H1 (cell line): ENCODE measurements at places on chromosomes 13 and 19. TPM values are rescaled to one million over a fixed set of nuclear protein-coding genes. Genes with fewer than 3 reads are reported as not detected.

GRCh38 chr13:43751624-43752023, 35.1 kb downstream of the ENOX1 start:
- DNase-seq = no peak

Gene XAB2
- polyA plus RNA-seq = 48.2 and 74.4 TPM in 2 replicates

DNA sequence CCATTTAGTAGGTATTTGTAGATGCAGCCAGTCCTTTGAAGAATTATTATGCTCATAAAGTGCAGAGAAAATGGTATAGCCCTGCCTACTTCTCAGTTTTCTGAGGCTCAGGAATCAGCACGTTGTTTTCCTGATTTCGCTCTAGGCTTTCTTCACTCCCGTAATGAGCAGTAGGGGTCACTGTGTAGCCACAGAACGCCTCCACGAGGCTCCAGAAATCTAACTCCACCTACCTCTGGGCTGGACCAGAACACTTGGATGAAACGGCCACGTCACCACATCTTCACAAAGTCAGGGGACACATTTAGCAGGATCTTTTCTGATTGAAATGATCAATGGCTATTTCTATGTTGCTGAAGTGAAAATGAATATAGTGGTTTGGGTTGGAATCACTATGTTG, 49.8 kb upstream of the GTF3A start:
- DNase-seq = no peak

Gene PDX1
- not detected in 2 replicates for polyA plus RNA-seq

Gene TMEM221
- polyA plus RNA-seq = 2.0 and 2.9 TPM in 2 replicates

GRCh38 chr13:74388626-74389025, 254.4 kb upstream of the KLF12 start:
- DNase-seq = no peak

DNA sequence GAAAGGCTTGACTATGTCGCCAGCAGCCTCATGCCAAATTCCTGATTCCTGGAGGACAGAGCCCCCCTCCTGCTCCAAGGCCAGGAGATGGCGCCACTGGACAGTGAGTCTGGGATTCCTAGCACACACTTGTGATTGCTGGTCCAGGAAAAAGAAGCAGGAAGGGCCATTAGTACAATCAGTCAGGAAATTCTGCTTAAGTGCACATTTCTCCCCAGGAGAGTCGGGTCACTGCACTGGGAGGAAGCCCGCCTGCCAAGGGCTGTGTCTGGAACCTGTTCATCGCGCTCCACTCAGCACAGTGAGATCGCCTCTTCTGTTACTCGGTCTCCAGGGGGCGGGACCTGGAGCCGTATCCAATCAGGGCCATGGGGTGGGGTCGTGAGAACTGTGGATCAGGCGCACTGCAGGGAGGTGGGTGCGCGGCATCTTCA, 65.1 kb downstream of the ZNF823 start:
- DNase-seq = peak; percentile 44

DNA sequence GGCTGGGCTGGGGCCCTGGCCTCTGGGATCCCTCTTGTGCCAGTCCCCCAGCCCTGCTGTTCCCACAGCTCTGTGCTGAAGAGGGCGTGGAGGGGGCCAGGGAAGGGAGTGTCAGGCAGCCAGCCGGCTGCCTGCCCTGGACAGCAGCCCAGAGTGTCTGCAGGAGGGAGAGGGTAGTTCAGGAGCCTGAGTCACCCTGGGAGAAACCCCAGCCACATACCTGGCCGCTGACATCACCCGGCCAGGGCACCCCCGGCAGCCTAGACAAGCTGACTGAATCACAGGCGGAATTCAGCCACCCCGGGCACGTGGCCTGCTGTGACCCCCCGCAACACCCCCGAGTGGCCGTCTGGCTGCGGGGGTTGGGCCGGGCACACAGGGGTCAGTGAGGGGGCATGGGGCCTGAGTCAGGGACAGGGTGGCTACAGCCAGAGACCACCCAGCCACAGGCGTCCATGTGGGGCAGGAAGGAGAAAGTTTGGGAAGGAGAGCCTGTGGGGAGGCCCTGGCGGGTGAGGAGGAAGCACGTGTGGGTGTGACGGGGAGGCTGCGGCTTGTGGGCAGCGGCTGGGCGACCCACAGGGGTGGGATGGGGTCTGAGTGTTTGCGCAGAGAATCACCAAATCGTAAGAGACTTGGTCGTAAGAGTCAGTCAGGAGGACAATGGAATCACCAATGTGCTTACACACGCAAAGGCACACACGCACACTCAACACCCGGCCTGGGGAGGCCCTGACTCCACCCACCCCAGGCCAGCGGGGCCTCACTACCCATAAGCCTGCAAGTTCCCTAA, 11.9 kb upstream of the FOSB start:
- no peak for DNase-seq
